A549 treated with DMSO at 1 μM for 4 hours (cell line): ENCODE measurements at places on chromosomes 2 and 18. TPM values are rescaled to one million over a fixed set of nuclear protein-coding genes. Genes with fewer than 3 reads are reported as not detected.

TNFAIP6 gene
- total RNA-seq: 1.4 to 3.0 TPM (median 2.1 TPM) in 5 replicates

RAD51AP2 gene
- not detected in 5 replicates for total RNA-seq

SLC38A11 gene
- not detected in 5 replicates for total RNA-seq

SERPINB7 gene
- 1.5 to 2.9 TPM (median 2.9 TPM) in 5 replicates for total RNA-seq

CGREF1 gene
- total RNA-seq: 7.0 to 8.3 TPM (median 7.9 TPM) in 5 replicates

NOL4 gene
- total RNA-seq: not detected in 5 replicates

METTL5 gene
- total RNA-seq: 61.8 to 86.8 TPM (median 65.0 TPM) in 5 replicates

MYO5B gene
- 12.4 to 14.9 TPM (median 13.0 TPM) in 5 replicates for total RNA-seq

NT5C1B gene
- total RNA-seq: not detected in 5 replicates

MALL gene
- total RNA-seq: 149 to 172 TPM (median 158 TPM) in 5 replicates

SERPINB4 gene
- 0.12 to 0.28 TPM (median 0.18 TPM) in 5 replicates for total RNA-seq

TTN gene
- total RNA-seq: under 0.01 to 0.02 TPM (median 0.01 TPM) in 5 replicates

LBX2 gene
- total RNA-seq: 3.5 to 4.6 TPM (median 4.1 TPM) in 5 replicates

BZW1 gene
- total RNA-seq: 365 to 682 TPM (median 464 TPM) in 5 replicates

SP9 gene
- total RNA-seq: 2.0 to 3.7 TPM (median 3.0 TPM) in 5 replicates

SP140 gene
- 0.16 to 0.24 TPM (median 0.19 TPM) in 4 of 5 replicates, not detected in the other for total RNA-seq

SPRED2 gene
- 28.5 to 37.7 TPM (median 34.3 TPM) in 5 replicates for total RNA-seq

C2orf49 gene
- 13.2 to 17.3 TPM (median 15.1 TPM) in 5 replicates for total RNA-seq

TXNDC9 gene
- total RNA-seq: 37.3 to 44.9 TPM (median 41.4 TPM) in 5 replicates

TLX2 gene
- 0.14 to 0.43 TPM (median 0.25 TPM) in 5 replicates for total RNA-seq
